Fibroblast of upper back skin (primary cell): ENCODE measurements at places on chromosomes 6 and 20.
A peak's percentile ranks its signal among the peaks of the same experiment; 100 is the strongest.

DNA sequence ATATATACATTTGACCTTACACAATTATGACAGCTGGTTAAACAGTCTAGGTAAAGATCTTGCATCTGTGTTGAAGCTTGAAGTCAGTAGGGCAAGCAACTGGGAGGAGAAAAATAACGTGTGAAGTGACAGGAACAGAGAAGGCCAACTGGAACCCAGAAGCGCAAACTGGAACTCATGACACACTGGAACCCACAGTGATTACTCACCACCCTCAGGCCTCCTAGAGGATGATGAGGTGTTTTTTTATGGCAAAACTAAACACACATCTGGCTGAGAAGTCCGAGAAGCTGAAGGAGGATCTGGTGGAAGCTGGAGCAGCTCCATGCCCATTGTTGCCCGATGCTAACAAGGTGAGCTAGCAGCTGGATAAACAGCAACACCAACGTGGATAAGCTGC is 108.1 kb downstream of the TMEM200A start:
- peak; percentile 49 for DNase-seq

- DNase-seq, result no peak
Measured at GRCh38 chr6:86629123-86629522, 308.2 kb upstream of the HTR1E start.

DNA sequence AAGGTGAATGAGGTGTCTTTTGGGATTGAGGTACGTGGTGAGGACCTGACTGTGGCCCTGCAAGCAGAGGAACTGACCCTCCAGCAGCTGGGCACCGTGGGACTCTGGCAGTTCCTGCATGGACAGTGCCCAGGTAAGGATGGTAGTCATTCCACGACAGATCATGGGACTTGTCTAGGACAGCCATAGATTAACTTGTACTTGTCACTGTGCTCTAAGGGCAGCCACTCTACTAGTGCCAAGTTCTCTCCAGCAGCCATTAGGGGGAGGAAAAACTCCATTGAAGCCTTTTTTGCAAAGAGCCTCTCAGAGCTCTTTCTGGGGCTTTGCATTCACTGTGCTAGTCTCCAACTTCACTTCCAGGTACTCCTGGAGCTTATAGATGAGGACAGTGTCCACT is 20.4 kb downstream of the TAF11 start:
- no peak for DNase-seq

DNA sequence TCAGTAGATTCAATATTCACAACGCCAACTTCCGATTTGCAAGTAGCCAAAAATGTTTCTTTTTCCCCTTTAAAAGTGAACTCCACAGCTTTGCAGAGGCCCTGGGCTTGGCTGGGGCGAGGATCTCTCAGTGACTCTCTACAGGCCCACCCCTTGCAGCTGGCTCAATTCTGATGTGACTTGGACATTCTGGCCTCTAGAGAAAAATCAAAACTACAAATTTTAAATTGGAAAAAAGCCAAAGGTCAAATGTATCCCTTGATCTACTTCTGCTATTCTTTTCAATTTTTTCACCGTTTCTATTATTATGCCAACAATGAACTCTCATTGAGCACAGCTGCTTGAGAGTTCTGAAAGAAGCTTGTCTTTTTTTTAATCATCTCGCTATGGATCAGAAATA is 245.9 kb upstream of the HS3ST5 start:
- no peak for DNase-seq

DNA sequence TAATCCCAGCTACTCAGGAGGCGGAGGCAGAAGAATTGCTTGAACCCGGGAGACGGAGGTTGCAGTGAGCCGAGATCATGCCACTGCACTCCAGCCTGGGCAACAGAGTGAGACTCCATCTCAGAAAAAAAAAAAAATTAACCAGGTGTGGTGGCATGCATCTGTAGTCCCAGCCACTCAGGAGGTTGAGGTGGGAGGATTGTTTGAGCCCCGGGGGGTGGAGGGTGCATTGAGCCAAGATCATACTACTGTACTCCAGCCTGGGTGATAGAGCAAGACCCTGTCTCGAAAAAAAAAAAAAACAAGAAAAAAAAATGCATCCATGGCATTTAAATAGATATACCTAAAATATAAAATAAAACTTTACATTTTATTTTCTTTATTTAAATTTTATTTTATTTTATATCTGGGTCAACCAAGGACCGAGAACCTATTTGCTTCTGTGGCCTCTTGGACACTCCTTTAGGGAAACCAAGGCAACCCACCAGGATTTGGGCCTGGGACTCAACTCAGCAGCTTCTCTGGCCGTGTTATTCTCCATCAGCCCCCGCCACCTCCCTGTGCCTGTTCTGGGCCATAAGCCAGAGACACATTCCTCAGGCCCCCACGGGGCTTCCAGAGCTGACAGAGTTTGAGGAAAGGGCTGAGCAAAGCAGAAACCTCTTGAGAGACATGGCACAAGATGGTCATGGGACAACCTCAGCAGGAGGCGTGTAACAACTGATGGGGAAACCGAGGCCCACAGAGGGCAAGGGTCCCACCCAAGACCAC is 6.2 kb downstream of the SNTA1 start:
- DNase-seq, result peak; percentile 71

DNA sequence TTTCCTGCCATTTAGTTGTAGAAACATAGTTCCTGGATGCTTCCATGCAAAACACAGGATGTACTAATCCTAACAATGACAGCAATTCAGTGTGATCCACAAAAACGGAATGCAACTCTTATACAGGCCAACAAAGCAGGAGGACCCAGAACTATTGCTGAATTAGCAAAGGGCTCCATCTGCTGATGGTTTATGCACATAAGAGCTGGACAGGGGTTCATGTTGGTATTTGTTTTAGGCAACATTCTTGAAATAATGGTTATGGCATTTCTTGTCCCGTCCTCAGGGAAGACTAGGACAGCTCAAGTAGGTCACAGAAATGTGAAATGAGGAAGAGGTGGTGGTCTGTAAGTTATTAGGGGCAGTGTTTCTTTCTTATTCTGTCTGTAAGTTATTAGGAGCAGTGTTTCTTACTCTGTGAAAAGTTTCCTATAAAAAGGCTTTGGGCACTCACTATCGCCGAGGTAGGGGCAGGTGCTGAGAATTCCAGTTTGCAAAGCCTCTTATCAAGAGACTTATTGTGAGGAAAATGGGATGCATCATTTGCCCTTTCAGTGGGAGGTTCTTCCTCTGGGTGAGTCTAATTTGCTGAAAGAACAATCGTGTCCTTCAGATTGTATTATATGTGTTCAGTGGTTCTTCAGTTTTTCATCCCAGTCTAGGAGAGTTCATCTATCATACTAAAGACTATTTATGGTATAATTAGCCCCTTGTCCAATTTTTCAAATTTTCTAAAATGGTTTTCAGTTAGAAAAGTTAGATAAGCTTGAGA is 171.1 kb downstream of the MCHR2 start:
- peak; percentile 44 for DNase-seq

- DNase-seq, result no peak
Measured at GRCh38 chr6:50819904-50820868, 1.5 kb downstream of the TFAP2B start.

DNA sequence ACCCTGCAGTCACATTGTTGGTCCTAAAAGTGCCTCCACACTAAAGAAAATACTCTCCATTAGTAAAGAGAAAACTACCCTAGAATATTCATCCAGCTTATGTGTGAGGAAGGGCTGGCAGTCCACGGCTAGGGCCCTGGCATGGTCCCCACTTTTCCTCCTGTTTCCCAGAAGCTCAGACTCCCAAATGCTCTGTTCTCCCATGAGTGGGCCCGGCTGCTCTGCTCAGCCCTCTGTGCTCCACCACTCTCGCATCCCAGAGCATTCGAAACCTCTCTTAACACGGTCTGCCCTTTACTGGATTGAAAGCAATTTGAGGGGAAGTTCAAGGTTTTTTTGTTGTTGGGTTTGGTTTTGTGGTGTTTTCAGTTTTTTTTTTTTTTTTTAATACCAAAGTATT is 61.8 kb downstream of the APCDD1L start:
- DNase-seq, result no peak

GRCh38 chr6:81806793-81807565 is 54.5 kb upstream of the TENT5A start:
- DNase-seq, result no peak
